ENCODE measurements at places on chromosomes 2 and 18.

DNA sequence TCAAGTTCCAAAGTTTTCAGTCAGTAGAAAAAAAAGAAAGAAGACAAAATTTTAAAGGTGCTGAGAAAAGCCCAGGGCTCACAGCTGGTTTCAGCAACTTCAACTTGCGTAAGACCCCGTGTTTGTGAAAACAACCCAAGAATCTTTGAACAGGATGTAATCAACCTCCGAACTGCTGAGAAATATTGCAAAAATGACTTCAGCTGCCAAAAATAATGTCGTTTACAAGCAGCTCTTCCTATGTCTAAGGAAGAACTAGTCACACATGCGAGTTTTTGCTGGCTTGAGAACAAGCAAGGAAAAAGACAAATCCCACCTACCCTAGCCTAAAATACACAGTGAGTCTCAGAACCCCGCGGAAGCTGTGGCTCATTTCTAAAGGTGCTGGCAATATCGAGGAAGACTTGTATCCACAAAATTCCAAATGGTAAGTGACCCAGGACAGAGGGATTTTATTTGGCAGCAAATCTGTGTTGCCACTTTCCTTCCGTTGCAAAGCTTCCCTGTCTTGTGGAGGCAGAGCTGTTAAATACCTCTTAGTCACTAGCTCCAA, 59.8 kb upstream of the SLC8A1 start:
- DNase-seq = no peak

- DNase-seq = no peak
These were observed 187.1 kb downstream of the SCG2 start for GRCh38 chr2:223415071-223415470.

DNA sequence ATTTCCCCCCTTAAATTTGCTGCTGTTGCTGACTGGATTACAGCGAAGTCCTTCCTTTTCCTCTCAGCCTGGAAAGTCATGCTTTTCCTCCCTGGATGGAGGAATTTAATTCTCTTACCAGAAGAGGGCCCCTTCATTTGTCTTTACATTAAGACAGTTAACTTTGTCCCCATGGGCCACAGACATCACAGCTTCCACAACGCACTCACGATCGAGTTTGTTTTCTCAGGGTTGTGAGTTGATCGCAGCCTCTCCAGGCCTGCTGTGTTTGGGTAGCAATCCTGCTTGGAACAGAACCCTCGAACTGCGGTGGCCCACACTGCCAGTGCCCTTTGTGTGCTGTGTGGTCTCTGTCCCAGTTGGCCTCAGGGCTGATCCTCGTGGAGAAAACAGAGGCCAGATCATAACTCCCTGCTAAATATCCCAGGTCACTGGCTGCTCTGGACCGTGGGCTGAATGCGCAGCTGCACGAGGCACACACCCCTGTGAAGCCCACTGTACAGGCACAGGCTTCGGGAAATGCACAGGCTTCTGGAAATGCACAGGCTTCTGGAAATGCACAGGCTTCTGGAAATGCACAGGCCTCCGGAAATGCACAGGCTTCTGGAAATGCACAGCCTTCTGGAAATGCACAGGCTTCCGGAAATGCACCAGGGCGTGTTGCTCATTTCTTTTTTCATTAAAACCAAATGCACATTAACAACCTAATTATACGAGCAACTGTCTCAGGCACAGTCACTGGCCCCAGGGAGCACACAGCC, 2.2 kb upstream of the PDIA6 start:
- DNase-seq = no peak

DNA sequence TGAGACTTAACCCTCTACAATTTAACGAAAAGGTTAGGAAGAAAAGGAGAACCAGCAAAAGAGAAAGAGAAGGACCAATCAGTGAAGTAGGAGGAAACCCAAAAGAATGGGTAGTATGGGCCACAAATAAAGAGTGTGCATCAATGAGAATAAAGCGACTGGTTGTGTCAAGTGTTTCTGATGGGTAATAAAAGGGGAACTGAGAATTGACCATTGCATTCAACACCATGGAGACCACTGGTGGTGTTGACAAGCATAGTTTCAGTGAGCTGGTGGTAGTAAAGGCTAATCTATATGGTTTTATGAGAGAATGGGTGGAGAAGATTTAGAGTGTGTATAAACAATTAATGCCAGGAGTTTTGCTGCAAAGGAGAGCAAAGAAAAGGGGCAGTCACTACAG, 75.4 kb downstream of the CSRNP3 start:
- no peak for DNase-seq

DNA sequence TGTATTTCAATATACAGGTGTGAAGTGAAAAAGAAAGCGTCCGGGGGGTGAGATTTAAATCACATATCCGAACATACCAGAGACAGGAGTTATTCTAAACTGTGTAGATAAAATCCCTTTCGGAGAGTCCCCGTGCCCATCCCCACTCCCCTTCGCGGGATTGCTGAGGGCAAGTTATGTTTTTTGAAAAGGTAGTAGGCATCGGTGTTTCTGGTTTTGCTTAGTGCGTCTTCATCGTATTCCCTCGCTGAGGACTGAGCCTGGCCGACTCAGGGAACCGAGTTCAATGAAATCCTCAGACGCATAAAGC, 583.4 kb downstream of the ZEB2 start:
- DNase-seq = no peak
